Ureter (tissue), 1 donor: ENCODE measurements at places on chromosomes 13 and 19.

GRCh38 chr13:28031220-28031895, 42.9 kb upstream of the URAD start:
- DNase-seq, result peak; percentile 45

GRCh38 chr19:38551450-38551813, 66.3 kb downstream of the MAP4K1 start:
- no peak for DNase-seq

DNA sequence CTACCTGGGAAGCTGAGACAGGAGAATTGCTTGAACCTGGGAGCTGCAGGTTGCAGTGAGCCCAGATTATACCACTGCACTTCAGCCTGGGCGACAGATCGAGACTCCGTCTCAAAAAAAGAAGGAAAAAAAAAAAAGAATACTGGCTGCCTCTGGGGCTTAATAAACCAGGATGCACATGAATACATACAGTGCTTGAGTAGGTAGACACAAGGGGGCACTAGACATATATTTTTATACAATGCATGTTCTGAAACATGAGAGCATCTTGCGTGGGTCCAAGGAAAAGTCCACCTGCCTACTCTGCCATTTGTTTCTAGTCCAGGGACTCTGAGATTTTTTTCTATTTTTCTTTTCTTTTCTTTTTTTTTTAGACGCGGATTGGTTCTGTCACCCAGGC, 31.2 kb downstream of the KEAP1 start:
- DNase-seq, result no peak

GRCh38 chr13:110868720-110869119, 46.1 kb downstream of the ANKRD10 start:
- DNase-seq, result no peak

- DNase-seq, result no peak
Measured at GRCh38 chr19:49946415-49946814, 14.6 kb downstream of the SIGLEC11 start.

DNA sequence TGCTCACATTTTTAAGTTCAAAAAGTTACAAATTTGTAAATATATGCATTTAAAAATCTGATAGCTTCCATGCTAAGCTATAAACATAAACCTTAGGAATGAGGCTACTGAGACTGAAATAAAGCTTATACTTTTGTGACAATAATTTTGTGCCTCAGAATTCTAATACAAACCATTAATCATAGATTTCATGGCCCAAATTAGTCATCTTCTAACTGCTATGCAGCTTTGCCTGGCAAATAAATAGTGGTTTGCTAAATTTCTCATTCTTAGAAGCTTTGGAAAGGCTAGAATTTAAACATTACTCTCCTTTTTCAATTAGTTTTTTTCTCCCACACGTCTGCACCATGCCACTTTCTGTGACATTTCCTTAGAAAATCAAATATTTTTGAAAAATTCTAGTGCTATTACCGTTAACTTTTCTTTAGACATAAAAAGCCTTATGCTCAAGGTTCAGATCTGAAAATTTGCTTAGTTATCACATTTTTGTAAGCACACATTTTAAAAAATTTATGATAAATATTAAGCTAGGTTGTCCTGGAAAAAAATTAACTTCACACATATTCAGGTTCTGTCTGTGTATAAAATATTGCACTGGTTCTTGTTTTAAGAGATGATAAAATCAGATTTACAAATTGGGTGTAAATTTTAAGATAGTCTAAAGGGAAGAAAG, 46.9 kb downstream of the FNDC3A start:
- no peak for DNase-seq

GRCh38 chr13:39913928-39914327, 258.5 kb downstream of the COG6 start:
- DNase-seq, result no peak

- no peak for DNase-seq
Measured at GRCh38 chr13:67147342-67148133, 82.6 kb downstream of the PCDH9 start.

GRCh38 chr13:25679159-25679558, 307.4 kb downstream of the ATP8A2 start:
- no peak for DNase-seq

GRCh38 chr19:1883784-1884183, 1.5 kb downstream of the ABHD17A start:
- DNase-seq, result no peak

GRCh38 chr13:108154421-108154858, 60.9 kb downstream of the LIG4 start:
- DNase-seq, result no peak

GRCh38 chr19:19261350-19262189, 11.5 kb downstream of the TM6SF2 start:
- DNase-seq, result no peak

DNA sequence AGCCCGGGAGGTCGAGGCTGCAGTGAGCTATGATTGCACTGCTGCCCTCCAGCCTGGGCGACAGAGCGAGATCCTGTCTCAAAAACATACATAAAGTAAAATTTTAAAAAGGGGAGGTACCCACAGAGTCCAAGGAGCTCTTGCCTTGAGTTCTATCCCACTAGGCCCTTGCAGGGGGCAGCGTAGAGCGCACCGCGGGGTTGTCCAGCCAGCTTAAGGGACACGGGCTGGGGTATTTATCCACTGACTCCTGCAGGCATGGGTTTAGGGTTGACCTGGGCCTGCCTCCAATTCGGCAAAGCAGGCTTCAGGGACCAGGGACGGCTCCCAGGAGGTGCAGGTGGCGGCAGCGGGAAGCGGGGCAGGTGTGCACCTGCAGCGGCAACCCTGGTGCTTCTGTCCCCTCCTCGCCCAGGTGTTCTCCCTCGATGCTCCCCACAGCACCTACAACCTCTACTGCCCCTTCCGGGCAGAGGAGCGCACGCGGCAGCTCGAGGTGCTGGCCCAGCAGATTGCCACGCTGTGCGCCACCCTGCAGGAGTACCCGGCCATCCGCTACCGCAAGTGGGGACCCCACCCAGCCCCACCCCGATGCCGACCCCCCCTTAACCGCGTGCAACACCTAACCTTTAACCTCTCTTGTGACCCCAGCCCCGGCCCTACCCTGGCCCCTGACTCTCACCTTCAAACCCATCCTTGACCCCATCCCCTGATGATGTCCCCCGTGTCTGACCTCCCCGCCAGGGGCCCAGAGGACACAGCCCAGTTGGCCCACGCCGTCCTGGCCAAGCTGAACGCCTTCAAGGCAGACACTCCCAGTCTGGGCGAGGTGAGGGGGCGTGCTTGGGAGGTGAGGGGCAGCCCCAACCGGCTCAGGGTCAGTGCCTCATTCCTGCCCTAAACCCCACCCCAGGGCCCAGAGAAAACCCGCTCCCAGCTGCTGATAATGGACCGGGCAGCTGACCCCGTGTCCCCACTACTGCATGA, 4.7 kb downstream of the STXBP2 start:
- no peak for DNase-seq

- no peak for DNase-seq
Measured at GRCh38 chr19:53808710-53809125, 15.4 kb downstream of the NLRP12 start.

GRCh38 chr13:100212904-100213553, 124.1 kb downstream of the PCCA start:
- DNase-seq, result no peak

- no peak for DNase-seq
Measured at GRCh38 chr19:35251456-35251855, 2.7 kb downstream of the LSR start.

- DNase-seq, result no peak
Measured at GRCh38 chr19:10374931-10375330, 5.4 kb downstream of the TYK2 start.

GRCh38 chr13:35720690-35721554, 244.4 kb upstream of the MAB21L1 start:
- DNase-seq, result no peak

- DNase-seq, result no peak
Measured at GRCh38 chr13:46134494-46134893, 29.7 kb upstream of the CPB2 start.

- no peak for DNase-seq
Measured at GRCh38 chr13:64223016-64223415, 2807.4 kb upstream of the PCDH20 start.

GRCh38 chr13:28355822-28356371, 139.0 kb downstream of the FLT1 start:
- DNase-seq, result no peak

- no peak for DNase-seq
Measured at GRCh38 chr19:31071136-31071855, 277.9 kb downstream of the TSHZ3 start.

DNA sequence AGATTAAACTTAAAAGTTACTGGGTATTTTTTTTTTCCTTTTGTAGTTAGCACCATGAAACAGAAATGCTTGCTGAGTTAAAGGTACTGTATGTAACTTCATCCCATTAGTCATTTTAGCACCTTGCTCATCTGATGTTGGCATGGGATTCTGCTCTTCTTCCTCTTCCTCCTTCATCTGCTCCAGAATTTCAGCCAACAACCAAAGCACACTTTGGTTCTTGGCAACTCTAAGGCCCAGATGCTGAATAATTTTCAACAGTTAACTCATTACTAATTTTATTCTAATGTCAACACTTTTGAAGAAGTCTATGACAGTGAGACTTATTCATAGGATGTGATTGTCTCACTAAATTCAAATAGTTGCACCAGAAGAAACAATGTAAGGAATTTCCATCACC, 359.2 kb downstream of the KCTD12 start:
- no peak for DNase-seq

GRCh38 chr19:30666301-30666803, 294.2 kb downstream of the ZNF536 start:
- DNase-seq, result no peak

GRCh38 chr13:31793246-31793645, 53.9 kb downstream of the RXFP2 start:
- DNase-seq, result no peak

DNA sequence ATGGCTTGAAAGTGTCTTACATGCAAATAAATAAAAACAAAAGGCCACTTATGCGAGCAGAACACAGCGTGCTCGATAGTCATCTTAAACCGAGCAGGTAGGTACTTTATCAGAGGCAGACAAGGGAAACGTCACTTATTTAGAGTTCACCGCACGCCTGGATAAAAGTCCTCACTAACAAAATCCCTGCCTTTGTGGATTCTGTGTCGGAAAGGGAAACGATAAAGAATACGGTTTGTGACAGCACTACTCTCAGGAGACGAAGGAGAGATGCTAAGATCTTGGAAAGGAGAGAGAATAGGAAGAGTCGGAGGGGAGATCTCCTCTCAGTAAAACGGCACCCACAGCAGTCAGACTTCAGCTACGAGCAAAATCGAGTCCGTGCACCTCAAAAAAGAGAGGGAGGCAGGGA, 581 bp downstream of the RCBTB1 start:
- no peak for DNase-seq

DNA sequence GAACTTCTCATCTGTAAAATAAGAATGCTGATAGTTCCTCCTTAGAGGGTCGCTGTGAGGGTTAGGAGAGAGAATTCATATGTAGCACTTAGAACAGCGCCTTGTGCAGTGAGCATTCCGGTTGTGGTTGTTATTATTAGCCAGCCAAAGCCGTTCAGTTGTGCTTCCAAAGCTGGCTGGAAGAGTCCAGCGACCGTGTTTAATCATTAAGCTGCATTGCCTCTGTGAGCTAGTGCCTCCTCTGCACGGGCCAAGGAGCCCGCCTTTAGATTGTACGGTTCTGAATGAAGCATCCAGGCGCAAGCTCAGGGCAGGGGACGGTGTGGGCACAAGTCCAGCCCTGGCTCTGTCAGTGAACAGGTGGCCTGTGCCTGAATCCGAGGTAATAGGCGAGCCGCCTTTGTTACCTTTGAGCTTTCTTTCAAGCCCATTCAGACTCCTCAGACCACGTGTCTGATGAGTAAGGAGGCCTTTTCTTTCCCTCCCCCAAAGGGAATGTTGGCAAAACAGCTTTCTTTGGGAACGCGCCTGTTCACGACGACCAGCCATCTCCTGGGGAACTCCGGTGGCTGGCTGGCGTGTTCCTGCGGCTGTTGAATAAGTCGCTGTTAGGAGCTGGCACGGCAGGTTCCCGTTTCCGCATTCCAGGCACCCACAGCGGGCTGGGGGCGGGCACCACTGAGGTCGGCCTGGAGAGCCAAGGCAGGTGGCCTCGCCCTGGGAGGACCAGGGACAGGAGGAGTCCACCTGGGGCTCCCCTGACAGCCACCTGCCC, 25.1 kb downstream of the SIPA1L3 start:
- DNase-seq, result peak; percentile 85

DNA sequence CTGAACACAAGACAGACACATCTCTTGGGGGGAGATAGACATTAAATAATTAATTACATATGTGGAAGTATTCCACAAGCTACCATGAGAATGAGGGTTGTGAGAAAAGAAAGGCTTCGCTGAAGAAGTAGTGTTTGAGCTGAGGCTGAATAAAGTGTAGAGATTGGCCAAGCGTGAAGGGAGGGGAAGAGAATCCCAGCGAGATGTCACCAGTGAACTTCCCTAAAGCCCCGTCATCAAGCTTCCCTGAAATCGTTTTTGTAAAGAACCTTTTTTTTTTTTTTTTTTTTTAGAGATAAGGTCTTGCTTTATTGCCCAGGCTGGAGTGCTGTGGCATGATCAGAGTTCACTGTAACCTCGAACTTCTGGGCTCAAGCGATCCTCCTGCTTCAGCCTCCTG, 235.2 kb downstream of the KCNRG start:
- DNase-seq, result no peak

- no peak for DNase-seq
Measured at GRCh38 chr13:32403108-32403507, 24.8 kb downstream of the N4BP2L1 start.

GRCh38 chr19:33482476-33482875, 39.1 kb downstream of the PEPD start:
- DNase-seq, result no peak

DNA sequence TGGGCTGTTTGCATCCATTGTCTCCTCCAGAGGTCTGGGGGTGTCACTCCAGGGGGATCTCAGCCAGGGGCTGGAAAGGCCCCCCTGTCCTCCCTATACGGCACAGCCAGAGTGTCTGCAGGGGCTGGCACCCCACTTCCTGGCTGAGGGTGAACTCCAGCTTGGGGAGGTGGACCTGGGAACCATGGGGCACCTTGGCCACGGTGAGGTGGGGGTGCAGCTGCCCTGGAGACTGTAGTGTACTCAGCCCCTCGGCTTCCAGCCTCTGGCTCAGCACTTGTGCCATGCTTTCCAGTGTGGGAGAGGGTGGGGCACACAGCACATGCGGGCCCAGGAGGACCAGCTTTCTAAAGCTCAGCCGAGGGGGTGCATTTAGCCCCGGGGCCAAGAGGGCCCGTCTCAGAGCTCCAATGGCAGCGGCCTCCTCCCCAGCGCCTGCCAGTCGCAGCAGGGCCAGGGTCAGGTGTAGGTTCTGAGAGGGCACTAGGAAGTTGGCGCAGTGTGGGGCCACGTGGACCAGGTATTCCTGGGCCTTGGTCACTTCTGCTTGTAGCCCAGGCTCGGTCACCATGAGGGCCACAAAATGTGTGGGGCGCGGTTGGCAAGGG, 1.4 kb downstream of the LENG9 start:
- DNase-seq, result peak; percentile 47

DNA sequence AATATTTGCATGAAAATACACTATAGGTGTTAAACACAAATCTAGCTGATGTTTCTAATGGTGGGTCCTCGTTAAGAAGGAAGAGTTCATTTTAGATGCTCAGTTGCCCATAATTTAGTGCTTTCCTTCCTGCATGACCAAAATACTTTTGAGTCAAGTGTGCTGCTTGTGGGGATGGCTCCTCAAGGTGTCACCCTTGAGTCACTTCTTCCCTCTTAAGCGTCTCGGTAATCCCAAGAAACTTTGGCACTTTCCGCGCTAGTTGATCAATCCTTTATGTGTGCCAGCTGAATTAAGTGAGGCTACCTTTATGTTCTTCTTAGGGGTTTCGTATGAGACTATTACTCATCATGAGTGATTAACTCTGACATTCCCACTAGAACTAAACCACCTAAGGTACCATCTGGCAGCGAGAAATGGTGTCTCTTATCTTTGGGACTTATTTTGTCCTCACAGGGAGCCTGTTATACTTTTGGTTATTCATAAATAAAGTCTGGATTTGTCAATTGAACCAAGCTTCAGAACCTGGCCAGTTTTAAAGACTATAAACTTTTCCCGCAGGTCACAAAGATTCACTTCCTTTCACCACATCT, 106.8 kb downstream of the NHLRC3 start:
- peak; percentile 55 for DNase-seq
